ENCODE measurements at places on chromosomes 16 and 17. TPM values are rescaled to one million over a fixed set of nuclear protein-coding genes. Genes with fewer than 3 reads are reported as not detected.

The GLOD4 gene
- polyA plus RNA-seq = 55.3 TPM

The CLEC3A gene
- not detected for polyA plus RNA-seq

DNA sequence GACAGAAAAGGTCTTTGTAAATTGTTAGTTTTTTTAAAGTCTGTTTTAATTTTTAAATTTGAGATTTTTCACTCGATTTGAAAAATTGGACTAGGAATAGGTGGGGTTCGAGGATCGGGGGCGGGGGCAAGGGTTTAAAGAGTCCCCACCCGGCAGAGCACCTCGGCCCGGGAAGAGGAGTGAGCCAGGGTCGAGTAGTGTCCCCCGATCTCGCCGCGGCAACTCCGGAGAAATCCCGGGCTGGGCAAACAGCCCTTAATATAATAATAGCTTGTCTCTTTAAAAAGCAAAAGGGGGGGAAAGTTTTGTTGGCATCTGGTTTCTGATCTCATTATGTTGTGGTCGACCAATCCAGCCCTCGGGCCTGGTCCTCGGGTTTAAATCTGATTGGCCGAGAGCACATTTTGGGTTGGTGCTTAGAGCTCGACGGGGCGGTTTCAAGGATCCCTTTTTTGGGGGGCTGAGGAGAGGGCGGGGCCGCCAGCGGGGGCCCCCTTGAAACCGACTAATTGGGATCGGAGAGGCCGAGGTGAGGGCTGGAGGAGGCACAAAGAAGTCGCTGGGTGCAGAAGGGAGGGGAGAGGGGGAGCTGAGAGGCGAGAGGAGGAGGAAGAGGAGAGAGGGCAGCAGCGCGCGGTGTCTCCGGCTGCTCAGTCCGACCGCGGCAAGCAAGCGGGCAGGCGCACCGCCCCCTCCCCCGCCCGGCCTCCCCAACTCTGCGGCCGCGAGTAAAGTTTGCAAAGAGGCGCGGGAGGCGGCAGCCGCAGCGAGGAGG lies at the start of gene FZD2:
TSS of gene FZD2 (plus strand) at position 653 of the 775 bp plus-strand sequence. CDS start 205 bp downstream, outside the sequence.
- peak; percentile 97 for DNase-seq

GRCh38 chr17:34850964-34851363 lies 110.3 kb downstream of the CCT6B start:
- DNase-seq = no peak

GRCh38 chr16:75066861-75067447 lies 49.6 kb downstream of the LDHD start:
- no peak for DNase-seq

- DNase-seq = no peak
Observed at GRCh38 chr17:61926826-61927207, 965 bp downstream of the INTS2 start.

- no peak for DNase-seq
Observed at GRCh38 chr17:27609611-27610303, 21.2 kb upstream of the LGALS9 start.

- no peak for DNase-seq
Observed at GRCh38 chr16:85064186-85064585, 36.6 kb downstream of the KIAA0513 start.

GRCh38 chr17:15049795-15050160 lies 215.3 kb downstream of the PMP22 start:
- no peak for DNase-seq

GRCh38 chr16:13291591-13292333 lies 390.4 kb downstream of the SHISA9 start:
- DNase-seq = no peak

All from muscle of arm (tissue), 14 donors.